ENCODE measurements at places on chromosomes 11 and 22.

- no peak for DNase-seq
These were observed 1.2 kb downstream of the SCN4B start for GRCh38 chr11:118151431-118151830.

DNA sequence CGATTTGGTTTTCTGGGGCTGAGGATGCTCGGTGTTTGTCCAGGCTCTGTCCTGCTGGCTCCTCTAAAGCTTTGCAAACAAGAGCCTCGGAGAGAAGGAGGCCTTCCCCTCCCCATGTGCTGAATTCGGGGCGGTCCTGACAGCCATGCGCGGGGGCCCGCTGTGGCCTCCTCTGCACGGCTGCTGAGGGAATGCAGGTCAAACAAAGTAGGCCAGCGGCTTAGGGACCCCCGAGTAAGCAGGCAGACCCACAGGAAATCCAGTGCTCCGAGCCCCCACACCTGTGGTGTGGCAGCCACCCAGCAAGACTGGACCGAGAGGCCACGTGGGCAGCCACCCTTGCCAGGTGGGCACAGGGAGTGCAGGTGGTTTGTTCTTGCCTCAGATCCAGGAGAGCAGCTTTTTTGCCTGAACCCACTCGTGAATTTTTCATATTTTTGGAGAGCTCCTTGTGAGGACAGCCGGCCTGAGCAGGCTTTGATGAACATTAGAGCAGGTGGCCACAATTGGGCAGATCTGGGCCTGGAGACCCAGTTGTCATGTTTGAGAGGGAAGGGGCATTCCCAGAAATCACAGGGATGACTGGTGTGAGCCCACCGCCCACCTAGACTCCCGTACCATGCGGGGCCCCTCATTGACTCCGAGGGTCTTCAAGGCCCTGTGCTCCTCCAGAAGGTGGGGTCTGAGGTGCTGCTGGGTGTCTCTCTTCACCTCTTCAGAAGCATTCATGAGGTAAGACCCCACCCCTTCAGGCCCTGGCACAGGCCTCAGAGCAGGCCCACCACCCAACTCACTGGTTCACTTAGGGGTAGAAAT lies 43.0 kb upstream of the KCNQ1OT1 start:
- no peak for DNase-seq

- no peak for DNase-seq
These were observed at the start of gene TTLL8 for GRCh38 chr22:50058061-50058905. Gene TTLL8 (minus strand): TSS chr22:50058298.

DNA sequence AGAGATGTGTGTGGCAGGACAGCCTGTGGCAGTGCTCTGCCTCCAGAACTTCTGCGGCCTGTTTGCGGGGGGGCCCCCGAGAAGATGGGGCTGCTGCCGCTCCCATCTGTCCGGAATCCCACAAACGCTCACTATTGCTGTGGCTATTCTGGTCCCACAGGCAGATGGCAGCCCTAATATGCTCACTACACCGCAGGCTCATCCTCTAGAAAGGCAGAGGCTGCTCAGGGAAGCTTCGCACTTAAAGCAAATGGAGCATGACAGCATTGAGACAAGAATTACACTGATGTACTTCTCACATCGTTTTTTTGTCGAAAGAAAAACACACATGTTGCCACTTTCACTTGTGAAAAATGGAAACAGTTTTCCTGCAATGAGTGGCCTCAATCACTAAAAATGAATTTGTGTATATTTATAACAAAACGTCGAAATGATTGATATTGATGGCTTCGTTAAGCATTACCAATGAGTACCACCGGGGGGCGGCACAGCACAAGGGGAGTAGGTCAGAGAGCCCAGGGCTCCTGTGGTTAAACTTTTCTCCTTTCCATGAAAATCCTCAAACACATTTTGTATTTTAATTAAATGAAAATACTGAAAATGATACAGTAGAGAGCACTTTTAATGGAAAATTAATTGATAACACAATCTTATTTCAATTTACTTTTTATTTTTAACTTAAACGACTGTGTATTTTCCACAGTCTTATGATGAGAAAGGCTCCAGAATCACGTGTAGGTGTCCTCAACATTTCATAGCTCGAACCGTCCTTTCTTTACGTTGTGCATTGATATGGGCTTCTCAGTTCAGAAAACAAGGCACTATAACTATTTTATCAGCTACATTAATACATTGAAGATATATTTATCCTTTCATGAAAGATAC lies 69.1 kb downstream of the CTTN start:
- no peak for DNase-seq

DNA sequence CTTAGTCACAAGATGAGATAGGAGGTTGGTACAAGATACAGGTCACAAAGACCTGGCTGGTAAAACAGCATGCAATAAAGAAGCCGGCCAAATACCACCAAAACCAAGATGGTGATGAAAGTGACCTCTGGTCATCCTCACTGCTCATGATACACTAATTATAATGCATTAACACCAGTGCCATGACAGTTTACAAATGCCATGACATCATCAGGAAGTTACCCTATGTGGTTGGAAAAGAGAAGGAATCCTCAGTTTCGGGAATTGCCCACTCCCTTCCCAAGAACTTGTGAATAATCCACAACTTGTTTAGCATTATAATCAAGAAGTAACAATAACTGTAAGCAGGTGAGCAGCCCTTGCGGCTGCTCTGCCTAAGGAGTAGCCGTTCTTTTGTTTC lies 408.5 kb upstream of the RAG2 start:
- DNase-seq = no peak

DNA sequence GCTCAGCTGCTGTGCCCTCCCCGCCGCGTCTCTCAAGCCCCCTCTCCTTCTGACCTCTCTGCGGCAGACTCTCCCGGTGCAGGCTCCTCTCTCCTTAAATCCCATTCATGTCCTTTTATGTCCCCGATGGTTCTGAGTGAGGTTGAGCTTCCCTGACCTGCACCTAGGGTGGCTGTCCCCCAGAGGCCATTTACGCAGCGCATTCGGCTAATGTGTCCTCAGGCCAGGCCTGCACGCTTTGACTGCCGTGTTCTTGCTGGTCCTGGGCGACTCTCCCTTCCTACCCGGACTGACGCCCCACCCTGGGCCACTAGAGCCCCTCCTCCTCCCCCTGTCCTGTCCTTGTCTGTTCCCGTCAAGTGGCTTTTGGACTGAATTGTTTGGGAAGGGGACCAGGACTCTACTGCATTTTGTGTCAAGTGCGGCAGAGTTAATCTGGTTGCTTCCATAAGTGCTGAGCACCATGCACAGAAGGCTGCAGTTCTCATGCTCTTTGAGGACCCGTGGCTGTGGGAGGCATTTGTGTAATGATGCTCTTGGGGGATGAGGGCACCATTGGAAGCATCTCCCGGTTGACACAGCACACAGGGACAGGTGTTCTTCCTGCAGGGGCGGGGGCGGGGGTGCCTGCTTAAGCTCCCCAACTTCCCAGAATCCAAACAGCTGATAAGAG lies 37.1 kb downstream of the IGHMBP2 start:
- DNase-seq = no peak

- DNase-seq = no peak
These were observed 84.4 kb downstream of the RRM1 start for GRCh38 chr11:4178813-4179662.

Data from activated gamma-delta T cell (primary cell).